ENCODE measurements at places on chromosomes 4 and X.

DNA sequence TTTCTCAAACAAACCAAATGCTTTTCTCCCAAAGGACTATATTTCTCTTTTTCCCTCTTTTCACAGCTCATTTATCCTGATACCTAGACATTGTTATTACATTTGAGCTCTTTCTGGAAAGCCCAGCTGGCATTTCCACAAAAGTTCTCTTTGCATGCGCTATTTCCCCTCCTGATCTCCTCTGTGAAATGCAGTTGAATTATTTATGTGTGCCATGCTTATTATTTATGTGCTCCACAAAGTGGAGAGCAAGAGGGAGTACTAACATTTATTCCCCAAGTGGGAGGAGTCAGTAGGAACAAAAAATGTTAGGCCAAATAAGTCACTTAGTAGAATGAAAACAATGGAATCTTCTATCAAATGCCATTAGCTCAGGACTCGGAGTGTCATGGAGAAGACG lies 626.6 kb upstream of the IGFBP7 start:
- DNase-seq, result no peak

- DNase-seq, result no peak
These were observed 265.4 kb downstream of the BMPR1B start for GRCh38 chr4:95023110-95023509.

GRCh38 chrX:15749642-15750610 lies 11.9 kb downstream of the CA5B start:
- peak; percentile 56 for DNase-seq

- no peak for DNase-seq
These were observed 48.8 kb upstream of the HHIP start for GRCh38 chr4:144597171-144597570.

DNA sequence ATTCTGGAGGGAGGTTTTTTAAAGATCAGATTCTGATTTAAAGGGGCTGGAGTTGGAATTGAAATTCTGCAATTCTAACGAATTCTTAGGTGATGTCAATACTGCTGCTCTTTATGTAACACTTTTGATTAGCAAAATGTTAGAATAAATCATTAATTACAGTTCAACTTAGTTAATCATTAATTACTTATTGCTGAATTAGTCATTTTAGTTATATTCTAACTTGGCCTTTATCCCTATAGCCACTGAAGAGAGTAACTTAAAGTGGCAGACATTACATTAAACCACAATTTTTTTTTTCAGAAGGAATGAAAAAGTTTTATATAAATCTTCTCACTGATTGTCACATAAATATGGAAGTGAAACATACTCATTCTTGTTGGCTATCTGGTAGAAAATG lies 206.6 kb upstream of the ITM2A start:
- DNase-seq, result no peak

DNA sequence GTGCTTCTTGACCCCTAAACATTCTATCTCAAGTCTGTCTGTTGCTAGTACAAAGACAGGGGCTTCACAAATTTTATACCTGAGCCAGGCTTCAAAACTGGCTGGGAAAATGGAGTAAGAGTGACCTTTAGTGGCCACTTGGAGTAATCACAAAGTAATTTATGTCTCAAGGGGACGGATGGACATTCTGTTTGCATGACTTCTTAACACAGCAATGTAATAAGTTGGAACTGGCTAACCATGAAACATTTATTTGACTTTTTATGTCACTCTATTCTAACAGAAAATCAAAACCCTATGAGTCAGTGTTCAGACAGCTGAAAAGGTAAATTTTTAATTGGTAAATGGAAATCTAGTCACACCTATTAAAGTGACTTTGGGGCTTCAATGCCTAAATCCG lies 600.6 kb downstream of the ANKRD50 start:
- peak; percentile 51 for DNase-seq

GRCh38 chr4:176708771-176709311 lies 83.9 kb downstream of the VEGFC start:
- no peak for DNase-seq

GRCh38 chr4:96681218-96681617 lies 841.3 kb downstream of the PDHA2 start:
- no peak for DNase-seq

DNA sequence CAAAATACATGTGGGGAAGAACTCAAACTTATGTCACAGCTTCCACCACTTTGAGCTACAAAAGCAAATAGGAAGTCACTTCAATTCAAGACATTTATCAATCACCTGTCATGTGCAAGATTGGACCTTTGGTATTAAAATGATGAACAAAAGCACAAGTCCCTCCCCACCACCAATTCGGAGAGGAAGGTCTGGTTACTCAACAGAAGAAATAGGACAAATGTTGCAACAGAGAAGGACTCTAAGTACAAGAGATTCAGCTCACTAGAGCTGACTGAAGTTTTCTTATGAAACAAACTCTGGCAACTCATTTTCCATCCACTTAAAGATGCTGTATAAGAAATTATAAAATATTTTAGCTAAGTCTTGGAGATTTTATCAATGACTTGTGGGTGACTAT lies 16.0 kb upstream of the MMRN1 start:
- DNase-seq, result no peak

DNA sequence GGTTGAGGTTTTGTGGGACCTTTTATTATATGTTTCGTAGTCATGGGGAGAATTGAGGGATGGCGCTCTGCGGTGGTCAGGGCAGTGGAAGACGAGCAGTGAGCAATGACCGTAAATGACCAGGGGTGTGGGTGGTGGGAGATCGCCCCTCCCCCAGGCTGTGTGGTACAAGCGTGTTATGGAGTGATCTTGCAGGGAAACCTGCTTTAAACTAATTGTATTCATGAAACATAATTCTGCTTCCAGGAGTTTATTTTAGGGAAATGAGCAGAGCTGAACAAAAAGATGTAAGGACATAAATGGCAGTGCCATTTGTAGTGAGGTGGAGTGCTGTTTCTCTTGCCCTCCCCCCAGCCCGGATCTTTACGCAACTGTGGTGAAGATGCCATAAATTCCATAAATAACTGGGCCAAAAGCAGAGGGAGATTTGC lies 20.2 kb downstream of the GYG2 start:
- no peak for DNase-seq

DNA sequence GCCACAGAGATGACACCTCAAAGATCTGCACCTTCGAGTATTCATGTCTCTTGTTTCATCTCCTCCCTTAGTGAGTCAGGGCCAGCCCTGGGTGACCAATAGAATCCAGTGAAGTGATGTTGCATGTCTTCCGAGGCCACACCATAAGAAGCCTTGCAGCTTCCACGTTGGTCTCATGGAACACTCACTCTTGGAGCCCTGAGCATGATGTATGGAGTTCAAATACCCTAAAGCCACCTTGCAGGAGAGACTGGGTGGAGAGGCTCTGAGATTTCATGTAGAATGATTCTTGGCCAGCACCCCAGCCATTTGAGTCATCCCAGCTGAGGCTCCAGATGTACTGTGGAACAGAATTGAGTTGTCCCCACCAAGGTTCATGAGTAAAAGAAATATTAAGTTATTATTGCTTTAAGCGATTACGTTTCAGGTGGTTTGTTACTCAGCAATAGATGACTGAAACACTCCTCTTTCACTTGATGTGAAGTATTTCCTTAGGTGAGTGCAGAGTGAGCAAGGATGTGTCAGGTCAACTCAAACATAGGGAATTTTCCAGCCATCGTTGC lies 5.0 kb upstream of the RP2 start:
- no peak for DNase-seq

- DNase-seq, result no peak
These were observed 86.9 kb upstream of the CLDN34 start for GRCh38 chrX:9880237-9880636.

GRCh38 chrX:17656035-17656418 lies 81.3 kb upstream of the SCML1 start:
- no peak for DNase-seq

GRCh38 chr4:71141125-71141524 lies 147.7 kb downstream of the DCK start:
- DNase-seq, result peak; percentile 16

- DNase-seq, result no peak
These were observed 16.3 kb downstream of the CLDN34 start for GRCh38 chrX:9983441-9983840.

GRCh38 chr4:142975618-142976017 lies 129.5 kb upstream of the INPP4B start:
- DNase-seq, result no peak

GRCh38 chr4:145936997-145937901 lies 1.4 kb downstream of the ZNF827 start:
- peak; percentile 72 for DNase-seq

- no peak for DNase-seq
These were observed 94.5 kb upstream of the STIM2 start for GRCh38 chr4:26766141-26766540.

DNA sequence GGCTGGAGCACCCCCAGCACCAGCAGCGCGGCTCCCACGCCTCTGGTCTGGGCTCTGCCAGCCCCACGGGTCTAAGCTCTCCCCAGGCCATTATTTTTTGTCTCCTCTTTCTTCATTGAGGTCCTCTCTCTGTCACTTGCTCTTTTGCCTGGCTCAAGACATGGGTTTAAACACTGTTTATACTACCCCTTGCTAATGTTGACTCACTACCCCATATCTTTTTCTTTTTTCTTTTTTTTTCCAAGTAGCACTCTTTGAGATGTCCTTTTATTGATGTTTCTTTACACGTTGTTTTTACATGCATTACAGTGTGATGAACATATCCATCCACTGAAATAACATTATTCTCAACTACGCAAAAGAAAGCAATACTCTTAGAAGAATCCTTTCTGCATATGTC lies 1.7 kb upstream of the ERVMER34-1 start:
- DNase-seq, result no peak

GRCh38 chr4:6964858-6965257 lies 55.2 kb downstream of the TBC1D14 start:
- DNase-seq, result no peak

GRCh38 chrX:16528620-16529019 lies 121.3 kb upstream of the S100G start:
- no peak for DNase-seq

GRCh38 chr4:27234306-27234899 lies 373.8 kb downstream of the STIM2 start:
- no peak for DNase-seq

DNA sequence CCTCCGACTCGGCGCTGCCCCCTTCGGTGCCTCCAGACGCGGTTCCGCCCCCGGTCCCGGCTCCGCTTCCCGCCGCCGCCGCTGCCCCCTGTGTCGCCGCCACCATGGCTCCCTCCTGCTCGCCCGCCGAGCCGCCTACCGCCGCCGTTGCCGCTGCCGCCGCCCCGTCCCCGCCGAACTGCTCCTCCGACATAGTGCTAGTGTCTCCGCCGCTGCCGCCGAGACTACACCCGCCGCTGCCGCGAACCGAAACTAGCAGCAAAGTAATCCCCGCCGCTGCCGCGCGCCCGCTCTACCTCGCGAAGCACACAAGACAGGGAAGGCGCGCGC lies 340 bp downstream of the HNRNPD start:
- no peak for DNase-seq

GRCh38 chr4:156830351-156830750 lies 141.2 kb downstream of the PDGFC start:
- DNase-seq, result no peak

DNA sequence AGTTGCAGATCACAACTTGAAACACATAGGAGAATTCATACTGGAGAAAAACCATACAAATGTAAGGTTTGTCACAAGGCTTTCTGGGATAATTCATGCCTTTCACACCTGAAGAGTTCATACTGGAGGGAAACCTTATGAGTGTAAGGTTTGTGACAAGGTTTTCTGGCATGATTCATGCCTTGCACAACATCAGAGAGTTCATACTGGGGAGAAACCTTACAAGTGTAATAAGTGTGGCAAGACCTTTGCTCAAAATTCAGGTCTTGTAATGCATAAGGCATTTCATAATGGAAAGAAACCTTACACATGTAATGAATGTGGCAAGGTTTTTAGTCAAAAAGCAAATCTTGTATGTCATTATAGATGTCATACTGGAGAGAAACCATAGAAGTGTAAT lies 58.8 kb upstream of the ENPEP start:
- no peak for DNase-seq

GRCh38 chr4:98614662-98615061 lies 43.7 kb downstream of the TSPAN5 start:
- no peak for DNase-seq

DNA sequence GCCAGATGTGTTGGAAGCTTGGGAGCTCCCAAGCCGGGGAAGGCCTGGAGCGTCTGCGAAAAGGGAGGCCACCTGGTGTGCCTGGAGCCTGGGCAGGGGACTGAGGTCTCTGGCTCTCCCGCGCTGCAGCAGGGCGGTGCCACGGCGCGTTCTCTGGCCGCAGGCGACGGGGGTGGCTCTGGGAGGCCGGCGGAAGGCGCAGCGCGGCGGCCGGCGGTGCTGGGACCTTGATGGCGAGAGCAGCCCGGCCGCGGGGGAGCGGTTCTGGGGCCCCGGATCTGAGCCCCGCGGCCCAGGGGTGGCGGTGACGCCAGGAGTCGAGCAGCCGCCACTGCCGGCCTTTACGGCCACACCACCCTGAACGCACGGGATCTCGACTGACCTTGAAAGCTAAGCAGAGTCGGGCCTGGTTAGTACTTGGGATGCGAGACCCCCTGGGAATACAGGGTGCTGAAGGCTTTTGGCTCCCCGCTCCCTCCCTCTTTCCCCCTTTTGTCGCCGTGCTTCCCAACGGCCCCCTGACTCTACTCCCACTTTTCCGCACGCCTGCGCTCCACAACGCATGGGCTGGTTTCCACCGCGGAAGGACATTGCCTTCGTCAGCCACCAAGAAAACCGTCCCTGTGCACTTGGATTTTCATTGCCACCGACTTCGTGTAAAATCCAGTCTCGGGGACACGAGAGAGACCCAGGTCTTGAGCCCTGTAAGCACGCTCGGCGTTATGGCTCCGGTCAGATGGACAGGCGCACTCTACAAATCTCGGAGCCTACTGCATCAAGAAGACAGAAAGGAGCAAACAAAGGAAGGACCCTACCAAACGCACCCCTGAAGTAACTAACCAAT lies 9.5 kb downstream of the FRG2 start:
- no peak for DNase-seq

Data from GM12865 (cell line).